Right lung (tissue), 10 donors: ENCODE measurements at places on chromosomes 1 and 21.

DNA sequence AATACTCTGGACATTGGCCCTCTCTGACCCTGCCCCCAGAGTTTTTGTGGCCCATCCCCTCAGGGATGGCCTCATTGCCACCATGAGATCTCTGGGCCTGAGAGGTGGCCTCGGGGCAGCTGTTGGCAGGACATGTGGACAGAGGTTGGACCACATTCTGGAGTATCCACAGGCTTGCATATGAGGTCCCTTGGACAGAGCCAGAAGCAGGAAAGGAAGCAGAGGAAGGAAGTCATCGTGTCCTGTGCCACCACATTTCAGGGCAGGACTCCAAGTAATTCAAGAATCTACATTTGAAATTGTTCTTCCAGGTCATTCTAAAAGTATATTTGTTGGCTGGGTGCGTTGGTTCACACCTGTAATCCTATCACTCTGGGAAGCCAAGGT is 95.9 kb upstream of the PPP2R5A start:
- no peak for DNase-seq

GRCh38 chr1:157119448-157119847 is 18.7 kb downstream of the ETV3 start:
- no peak for DNase-seq

GRCh38 chr1:112735752-112736151 is 20.6 kb upstream of the PPM1J start:
- DNase-seq = no peak

DNA sequence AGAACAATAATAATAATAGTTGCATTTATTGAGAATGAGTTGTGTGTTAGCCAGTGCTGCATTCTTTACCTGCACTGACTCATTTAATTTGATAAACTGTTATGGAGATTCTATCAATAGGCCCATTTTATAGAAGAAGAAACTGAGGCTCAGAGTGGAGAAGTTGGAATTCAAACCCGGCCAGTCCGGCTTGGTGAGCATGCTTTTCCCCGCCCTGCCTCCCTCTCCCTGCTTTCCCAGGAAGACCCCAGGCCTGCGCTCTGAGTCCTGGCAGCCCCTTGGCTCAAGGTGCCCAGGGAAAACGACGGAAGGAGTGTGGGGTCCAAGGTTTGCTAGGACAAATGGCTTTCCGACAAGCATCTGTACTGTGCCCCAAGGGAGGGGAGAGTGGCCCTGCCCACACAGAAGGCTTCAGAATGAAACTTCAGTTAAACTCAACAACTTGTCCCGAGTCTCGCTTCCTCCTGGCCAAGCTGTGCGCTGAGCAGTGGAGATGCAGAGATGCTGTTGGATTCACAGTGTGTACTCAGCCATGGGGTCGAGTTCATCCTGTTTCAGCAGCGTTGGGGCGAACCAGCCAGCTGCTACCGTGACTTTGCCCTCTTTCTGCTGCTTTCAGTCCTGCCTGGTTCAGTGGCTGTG is 23.3 kb upstream of the PADI6 start:
- DNase-seq = no peak

- no peak for DNase-seq
Observed at GRCh38 chr1:37691497-37692077, 729 bp upstream of the CDCA8 start.

GRCh38 chr1:169487133-169487532 is 1.4 kb upstream of the SLC19A2 start:
- DNase-seq = no peak

GRCh38 chr21:41187537-41188025 is 19.6 kb downstream of the BACE2 start:
- no peak for DNase-seq

DNA sequence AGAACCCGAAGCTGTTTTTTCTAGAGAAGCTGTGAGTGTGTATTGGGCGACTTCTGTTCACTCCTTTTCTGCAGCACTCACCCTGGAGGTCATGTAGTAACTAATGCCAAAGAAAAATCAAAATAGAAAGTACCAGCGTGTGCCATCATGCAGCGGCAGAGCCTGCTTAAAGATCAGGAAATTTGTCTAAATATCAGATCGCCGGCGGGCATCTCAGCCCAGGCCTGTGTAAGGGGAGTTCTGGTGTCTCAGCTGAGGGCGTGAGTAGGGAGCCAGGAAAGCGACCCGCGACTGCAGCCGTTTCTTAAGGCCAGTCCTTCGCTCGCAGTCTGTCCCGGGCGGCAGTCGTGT is 768 bp downstream of the EDARADD start:
- no peak for DNase-seq

GRCh38 chr1:51313961-51314777 is 16.2 kb downstream of the TTC39A start:
- no peak for DNase-seq

DNA sequence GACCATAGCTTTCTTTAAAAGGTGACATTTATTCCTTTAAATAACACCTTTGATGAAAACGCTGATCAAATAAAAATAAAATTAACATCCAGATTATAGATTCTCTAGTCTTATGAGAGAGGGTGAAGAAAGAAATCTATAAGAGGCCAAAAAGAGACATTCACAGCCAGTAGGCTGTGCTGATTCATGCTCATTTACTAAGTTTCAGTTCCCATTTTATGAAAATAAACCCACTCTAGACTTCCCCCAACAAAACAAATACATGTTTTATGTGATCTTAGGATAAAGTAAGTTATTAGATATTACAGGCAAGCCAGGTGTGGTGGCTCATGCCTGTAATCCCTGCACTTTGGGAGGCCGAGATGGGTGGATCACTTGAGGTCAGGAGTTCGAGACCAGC is 21.1 kb downstream of the ESRRG start:
- DNase-seq = no peak

DNA sequence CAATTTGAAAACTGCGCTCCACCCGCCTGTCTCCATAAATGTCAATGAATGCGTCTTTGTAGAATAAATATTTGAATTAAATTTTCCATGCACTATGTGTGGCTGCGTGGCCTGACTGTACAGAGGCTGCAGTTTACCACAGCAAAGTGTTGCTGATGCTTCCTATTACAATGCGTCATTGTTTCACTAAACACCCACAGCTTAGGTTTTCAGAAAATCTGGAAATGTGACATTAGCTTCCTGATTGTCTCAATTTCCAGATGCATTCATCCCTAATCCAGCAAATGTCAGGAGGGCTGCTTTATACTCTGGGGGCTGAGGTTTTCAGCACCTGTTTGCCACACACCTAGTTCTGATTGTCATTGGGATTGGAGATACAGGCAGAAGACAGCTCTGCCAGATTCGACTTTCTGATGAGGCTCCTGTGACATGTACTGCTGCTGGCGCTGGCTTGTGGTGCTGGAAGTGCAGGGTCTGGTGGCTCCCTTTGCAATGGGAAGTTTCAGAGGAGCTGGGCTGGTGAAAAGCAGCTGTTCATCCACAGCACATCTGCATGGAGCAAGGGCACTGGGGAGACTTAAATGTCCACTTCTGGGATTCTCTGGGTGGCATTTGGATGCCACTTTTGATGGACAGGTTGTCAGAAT is 40.0 kb downstream of the URB2 start:
- DNase-seq = no peak

GRCh38 chr1:181383695-181384094 is 99.6 kb upstream of the CACNA1E start:
- DNase-seq = no peak

GRCh38 chr1:55593298-55593697 is 378.1 kb upstream of the USP24 start:
- no peak for DNase-seq

DNA sequence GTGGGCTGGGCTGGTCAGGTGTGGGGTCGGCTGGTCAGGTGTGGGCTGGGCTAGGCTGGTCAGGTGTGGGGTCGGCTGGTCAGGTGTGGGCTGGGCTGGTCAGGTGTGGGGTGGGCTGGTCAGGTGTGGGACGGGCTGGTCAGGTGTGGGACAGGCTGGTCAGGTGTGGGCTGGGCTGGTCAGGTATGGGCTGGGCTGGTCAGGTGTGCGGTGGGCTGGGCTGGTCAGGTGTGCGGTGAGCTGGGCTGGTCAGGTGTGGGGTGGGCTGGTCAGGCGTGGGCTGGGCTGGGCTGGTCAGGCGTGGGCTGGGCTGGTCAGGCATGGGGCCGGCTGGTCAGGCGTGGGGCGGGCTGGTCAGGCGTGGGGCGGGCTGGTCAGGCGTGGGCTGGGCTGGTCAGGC is 6.3 kb upstream of the FNDC10 start:
- DNase-seq = no peak

GRCh38 chr1:172344444-172344843 is 76.0 kb upstream of the C1orf105 start:
- no peak for DNase-seq

GRCh38 chr21:34065027-34065426 is 8.4 kb upstream of the MRPS6 start:
- DNase-seq = no peak

DNA sequence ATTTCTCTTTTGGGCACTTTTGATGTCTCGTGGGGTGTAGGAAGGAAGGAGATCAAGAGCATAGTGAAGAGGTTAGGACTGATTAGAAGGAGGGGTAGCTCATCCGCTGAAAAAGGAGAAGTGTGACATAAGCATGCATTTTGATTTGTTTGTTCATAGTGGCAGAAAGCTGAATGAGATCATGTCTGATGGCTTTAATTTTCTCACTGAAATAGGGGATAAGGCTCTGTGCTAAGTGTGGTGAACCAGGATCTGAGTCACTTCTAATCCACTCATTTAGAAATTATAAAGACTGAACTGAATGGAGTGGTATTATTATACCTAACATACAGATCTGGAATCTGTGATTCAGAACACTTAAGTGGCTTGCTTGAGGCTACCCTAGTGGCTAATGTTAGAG is 344.5 kb downstream of the PDE4B start:
- no peak for DNase-seq

DNA sequence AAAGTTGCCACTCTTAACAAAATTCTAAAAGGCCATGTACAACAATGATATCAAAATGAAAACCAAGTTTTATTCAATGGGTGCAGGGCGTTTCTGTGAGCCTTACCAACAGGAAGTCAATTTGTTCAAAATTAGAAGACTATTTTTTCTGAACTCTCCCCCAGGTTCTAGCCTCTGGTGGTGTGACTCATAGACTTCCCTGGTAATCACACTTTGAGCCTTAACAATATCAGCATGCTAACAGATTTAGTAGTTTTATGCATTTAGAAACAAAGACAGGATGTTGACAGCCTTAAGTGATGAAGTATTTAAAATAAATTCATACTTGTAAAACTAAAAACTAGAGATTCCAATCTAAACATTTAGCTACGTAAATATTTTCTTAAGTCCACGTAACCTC is 88.4 kb downstream of the LRRC8C start:
- DNase-seq = no peak

DNA sequence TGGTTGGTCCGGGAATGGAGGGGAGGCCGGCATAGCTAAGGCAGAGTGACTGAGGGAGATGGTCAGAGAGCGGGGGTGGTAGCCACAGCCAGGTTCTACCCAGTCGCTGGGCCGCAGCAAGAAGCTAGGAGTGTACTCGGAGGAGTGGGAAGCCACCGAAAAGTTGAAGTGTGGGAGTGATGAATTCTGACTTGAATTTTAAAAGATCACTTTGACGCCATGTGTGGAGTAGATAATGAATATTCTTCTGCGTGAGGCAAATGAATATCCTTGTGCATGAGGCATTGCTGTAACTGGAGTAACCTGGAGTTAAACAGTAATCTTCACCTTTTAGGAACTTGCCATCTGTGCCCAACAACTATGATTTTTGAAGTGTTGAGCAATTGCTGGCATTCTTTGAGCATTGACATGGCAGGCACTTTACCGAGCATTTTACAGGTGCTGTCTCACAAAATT is 6.9 kb downstream of the CTPS1 start:
- no peak for DNase-seq

- no peak for DNase-seq
Observed at GRCh38 chr1:78052685-78053405, 7.1 kb downstream of the GIPC2 start.

- no peak for DNase-seq
Observed at GRCh38 chr1:236389253-236389652, 4.8 kb upstream of the EDARADD start.

GRCh38 chr1:228721407-228721806 is 13.9 kb upstream of the RHOU start:
- DNase-seq = no peak

DNA sequence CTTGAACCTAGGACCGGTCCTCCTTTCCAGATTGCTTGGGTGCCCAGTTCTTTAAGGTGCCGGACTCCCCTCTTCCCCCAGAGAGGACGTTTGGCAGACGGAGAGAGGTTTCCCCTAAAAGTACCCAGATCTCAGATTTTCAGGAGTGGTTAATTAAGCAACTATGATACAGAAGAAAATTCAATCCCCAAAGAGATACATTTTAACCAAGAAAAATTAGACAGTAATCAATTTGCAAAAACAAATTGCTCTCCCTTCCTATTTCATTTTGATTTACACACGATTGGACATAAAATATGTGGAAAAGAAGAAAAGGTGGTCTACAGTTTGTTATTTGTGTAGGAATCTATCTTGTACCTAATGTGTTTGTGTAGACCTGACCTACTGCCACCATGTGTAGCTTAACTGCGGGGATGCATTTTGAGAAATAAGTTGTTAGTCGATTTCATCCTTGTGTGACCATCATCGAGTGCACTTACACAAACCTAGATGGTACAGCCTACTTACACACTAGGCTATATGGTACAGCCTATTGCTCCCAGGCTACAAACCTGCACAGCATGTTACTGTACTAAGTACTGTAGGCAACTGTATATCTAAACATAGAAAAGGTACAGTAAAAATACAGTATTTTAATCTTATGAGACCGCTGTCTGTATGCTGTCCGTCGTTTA is 755 bp downstream of the RPAP2 start:
- peak; percentile 4 for DNase-seq

DNA sequence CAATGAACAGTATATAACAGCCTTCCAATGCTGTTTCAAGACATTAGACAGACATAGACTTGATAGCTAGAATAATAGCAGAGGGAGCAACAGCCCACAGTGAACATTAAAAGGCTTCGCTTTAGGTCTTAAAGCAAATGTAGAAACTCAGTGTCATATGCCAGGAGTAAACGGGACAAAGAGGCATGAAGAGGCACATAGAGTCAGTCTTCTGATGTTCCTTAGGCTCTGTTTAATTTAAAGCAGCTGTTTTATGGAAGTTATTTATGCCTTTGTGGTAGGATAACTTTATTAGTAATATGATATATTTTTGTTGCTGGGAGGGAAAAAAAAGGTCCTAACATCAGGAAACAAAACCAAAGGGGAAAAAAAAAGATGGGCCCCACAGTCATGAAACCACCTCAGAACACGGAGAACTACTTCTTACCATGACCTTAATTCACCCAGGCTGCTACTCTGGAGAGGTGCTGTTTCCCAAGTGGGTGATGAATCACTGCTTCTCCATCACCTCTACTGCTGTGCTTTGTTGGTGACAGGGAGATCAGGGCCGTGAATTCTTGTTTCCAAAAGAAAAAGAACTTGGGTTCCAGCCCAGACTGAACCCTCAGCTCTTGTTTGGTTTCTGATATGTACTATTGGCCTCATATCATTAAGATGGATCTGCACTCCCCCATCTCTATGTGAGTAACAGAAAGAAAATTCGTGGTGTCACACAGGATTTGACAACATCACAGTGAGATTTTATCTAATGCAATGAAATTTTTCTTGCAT is 616.9 kb downstream of the KIF26B start:
- no peak for DNase-seq
